HAP-1 (cell line): ENCODE measurements at places on chromosomes 2 and 18.

DNA sequence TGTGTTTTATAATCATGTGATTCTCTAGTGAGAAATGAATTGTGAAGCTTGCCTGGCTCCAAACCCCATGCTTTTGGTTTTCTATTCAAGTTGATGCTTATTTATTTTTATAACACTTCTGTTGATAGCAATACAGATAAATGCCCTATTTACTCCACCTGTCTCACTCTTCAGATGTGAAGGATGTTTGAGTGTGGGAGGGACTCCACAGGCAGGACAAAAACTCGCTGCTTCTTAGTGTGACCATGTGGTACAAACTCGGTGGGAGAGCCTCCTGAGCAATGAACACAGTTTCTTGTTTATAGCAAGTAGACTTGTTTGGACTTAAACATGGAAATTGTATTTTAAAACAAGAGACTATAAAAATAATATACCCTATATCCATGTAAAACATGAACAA is 219.7 kb downstream of the GULP1 start:
- no peak for DNase-seq

DNA sequence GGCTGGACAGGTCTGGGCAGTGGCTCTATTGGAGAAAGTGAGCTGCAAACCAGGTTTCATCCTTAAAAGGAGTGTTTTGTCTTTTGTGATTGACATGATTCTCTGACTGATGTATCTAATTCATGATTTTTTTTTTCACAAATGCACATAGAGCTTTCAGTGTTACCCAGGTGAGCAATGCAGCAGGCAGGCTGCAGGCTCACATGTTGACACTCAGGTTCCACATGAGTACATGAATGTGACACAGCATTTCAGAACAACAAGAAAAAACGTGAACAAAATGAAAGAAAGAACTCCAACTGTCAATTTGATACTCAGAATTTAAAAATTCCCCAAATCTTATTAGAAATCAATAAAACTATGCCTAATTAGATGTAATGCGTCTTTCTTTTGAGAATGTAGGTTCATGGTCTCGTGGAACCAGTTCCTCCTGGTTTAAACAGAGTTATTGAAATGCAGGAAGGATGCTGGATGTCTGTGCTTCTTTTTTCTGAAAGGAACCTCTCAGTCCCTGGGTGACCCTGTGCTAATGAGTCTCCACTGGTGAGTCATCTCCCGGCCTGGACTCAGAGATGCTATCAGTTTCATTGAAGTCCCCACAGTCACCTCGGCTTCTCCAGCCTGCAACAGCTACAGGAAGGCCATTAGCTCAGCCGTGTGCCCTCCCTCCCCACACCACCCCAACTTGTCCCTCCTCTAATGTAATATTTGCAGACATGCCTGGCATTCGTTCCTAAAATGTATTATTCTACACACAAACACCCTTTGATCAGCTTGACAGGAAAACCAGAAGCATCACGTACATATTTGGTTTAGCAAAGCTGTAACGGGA is 430.4 kb downstream of the LPIN1 start:
- DNase-seq: no peak

GRCh38 chr2:240926516-240927389 is 20.6 kb downstream of the CROCC2 start:
- DNase-seq: no peak

- no peak for DNase-seq
Measured at GRCh38 chr2:10355471-10356438, 53.1 kb downstream of the HPCAL1 start.

DNA sequence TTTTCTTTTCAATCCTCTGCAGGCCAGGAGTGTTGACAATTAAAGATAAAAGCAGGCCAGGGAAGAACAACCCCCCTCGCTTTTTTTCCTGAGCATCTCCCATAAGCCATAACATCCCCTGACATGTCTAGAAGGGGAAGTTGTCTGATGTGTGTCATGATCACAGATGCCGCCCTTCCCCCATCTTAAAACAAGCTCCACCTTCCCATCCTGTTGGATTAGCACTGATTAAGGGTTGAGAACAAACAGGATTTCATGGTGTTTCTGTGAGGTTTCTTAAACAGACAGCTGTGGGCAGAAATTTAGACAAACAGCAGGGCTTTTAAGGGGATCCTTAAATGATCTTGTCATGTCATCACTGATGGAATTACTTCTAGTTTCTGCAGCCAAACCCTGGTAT is 59.4 kb upstream of the UPP2 start:
- DNase-seq: no peak

DNA sequence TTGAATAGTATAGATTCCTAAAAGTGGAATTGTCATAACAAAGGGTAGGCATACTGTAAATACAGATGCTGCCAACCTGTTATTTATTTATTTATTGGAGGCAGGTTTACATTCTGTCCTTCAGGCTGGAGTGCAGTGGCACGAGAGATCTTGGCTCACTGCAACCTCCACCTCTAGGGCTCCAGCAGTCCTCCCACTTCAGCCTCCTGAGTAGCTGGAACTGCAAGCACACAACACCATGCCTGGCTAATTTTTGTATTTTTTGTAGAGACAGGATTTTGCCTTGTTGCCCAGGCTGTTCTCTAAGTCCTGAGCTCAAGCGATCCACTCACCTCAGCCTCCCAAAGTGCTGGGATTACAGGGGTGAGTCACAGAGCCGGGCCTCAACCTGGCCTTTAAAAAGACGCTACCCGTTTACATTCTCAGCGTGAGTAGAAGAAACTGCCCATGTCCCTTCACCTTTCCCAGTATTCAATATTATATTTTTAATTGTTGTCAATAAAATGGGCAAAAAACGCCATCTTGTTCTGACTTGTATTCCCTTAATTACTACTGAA is 3.0 kb upstream of the ROCK2 start:
- DNase-seq: no peak

- DNase-seq: no peak
Measured at GRCh38 chr18:77512152-77512551, 262.5 kb downstream of the GALR1 start.

GRCh38 chr2:189549449-189549832 is 31.1 kb downstream of the SLC40A1 start:
- no peak for DNase-seq

- no peak for DNase-seq
Measured at GRCh38 chr2:239821694-239822075, 203.5 kb downstream of the NDUFA10 start.

DNA sequence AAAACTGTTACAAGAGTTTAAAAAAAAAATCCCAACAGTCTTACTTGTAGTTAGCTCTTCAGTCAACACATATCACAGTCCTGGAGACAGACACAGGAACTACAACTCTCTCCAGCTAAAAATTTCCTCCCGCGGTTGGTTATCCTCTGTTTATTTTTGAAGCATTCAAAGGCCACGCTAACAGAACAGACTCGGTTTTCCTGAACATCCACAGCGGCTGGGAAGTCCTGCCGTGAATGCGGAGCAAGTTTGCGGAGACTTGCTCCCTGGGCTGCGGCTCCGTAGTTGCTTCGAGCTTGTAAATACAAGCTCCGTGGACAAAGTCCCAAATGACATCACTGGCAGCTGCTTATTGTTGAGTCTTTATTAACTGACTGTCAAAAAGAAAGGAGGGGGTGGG is at the start of gene NCKAP5:
Gene NCKAP5, minus strand, starts transcription at position 292 of the 400 bp plus-strand sequence. CDS start 50,937 bp downstream, outside the sequence.
- peak; percentile 13 for DNase-seq

- DNase-seq: no peak
Measured at GRCh38 chr2:8216397-8216796, 465.5 kb upstream of the ID2 start.

DNA sequence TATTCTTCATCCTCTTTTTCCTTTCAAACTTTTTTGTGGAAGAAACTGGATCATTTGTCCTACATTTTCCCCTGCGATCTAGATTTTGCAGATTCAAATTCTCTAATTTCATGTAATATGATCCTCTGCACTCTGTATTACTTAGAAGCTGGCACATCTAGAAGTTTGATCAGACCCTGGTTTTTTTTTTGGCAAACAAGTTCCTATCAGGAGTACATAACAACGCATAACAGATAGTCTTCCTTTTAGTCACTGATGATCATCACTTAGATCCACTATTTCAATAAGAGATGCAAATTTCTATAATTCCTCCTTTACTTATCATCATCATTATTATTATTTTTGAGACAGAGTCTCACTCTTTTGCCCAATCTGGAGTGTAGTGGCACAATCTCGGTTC is 117.1 kb downstream of the CDH2 start:
- DNase-seq: no peak

DNA sequence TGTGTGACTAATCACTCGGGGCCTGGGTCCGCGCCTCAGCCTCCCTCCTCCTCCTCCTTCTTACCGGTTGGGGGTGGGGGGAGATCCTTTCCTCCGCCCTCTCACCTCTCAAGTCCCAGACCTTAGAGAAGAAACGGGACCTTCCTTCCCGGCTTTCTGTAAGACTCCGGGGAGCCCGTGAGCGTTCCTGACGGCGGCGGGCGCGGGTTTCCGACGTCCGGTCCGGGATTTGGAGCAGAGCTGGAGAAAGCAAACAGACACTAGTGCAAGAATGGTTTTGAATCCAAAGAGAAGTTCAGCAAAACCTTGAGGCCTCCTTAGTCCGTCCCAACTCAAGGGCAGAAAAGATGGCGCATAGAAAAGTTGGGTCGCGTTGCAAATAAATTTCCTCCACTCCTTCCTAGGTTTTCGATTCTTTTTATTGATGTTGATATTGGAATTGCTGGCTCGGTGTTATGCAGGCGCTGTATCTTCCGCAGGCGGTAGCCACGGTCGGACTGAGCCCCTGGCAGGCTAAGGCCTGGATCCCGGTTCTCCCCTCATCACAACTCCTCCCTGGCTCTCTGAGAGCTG is 2.0 kb downstream of the DLX1 start:
- DNase-seq: no peak

DNA sequence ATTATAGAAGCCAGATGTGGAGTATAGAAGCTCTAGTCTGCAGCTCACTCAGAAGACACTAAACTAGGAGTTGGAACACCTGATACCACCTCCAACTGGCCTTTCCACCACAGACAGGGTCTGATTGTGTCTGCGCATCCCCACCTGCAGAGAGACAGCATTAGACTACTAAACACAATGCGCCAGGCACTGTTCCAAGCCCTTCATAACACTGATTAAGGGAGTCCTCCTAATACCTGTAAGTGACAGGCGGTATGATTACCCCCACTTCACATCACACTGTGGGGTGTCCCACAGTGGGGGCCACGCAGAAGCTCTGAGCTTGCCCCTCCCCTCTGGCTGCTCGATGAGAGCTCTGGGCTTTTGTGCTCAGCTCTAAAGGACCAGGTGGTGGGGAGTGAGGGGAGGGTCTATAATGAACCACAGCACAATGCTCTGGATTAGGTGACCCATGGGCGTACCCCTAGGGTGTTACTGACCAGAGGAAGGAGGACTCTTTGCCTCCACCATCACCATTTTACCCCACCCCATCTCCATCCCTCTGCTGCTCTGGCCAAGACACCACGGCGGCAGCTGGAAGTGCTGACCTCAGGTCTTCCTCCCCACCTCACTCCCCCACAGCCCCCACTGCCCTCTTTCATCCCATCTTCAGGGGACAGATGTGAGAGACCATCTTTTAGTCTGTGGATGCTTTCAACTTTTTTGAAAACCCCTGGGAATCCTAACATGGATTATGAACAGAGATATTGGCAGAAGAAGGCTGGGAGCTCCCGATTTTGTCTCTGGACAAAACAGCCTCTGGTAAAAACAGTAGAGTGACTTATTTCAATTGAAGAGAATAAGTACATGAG is 145.1 kb downstream of the GFPT1 start:
- no peak for DNase-seq

DNA sequence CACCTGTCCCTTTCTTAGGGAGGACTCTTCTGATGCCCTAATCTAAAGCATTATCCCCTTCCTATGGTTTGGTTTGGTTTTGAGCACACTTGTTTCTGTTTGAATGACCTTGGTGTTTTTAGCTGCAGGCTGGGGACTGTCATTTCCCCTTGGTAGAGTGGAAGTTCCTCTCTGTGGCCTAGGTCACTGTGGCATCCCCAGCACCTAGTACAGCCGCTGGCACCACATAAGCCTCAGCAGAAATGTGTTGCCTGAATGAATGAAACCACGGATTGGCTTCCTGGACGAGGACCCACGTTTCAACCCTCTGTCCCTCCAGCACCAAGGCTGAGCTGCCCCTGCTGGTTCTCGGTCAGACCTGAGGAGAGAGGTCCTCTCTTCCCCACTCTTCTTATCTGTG is 159.9 kb downstream of the CTIF start:
- DNase-seq: no peak

GRCh38 chr18:13582178-13582670 is 144.1 kb downstream of the FAM210A start:
- no peak for DNase-seq

- no peak for DNase-seq
Measured at GRCh38 chr18:45688833-45689232, 35.1 kb upstream of the SLC14A1 start.

DNA sequence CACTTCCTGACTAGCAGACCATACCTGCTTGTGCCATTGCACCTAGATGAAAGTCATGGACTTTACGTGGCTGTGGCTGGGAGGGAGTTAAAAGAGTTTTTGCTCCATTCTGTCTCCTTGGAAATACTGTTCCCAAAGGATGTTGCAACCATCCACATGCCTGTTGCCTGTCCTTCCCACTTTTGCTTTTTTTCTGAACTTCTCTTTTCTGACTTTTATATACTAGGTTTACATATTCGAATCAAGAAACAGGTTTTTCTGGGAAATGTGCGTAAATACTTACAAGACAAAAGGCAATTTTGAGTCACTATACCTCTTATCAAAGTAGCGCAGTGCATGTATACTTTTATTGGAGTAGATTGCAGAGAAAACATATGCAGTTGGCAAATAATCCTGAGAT is 244.8 kb downstream of the PRKCE start:
- DNase-seq: no peak

DNA sequence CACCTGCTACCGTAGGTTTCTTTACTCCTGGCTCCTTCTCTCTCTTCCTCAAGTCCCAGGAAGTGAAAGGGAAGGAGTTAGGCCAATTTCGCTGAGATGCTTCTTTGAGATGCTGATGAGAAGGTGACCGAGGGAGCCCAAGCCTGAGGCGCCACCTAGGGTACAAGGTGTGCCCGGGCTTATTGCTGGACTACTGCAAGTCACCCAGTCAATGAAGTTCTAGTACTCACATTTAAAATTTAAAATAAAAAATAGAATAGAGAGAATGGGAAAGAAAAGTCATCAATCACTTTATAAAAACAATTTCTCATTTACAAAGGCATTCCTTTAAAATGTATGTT is 45.3 kb downstream of the ACAA2 start:
- DNase-seq: peak; percentile 50

DNA sequence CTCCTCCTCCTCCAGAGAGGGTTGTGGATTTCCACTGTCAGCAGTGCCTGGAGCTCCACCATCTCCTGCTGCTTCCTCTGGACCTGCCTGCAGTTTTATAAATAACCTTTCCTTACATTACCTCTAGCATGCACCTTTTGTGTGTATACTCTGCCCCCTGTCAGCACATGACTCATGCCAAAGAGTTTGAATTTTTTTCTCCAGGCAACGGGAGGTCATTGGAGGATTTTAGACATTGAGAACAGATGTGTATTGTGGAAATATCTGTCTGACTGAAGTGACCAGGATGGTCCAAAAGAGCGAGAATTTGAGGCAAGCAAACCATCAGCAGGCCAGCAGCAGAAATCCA is 31.7 kb downstream of the IL37 start:
- DNase-seq: no peak

- DNase-seq: no peak
Measured at GRCh38 chr2:8138923-8139667, 542.8 kb upstream of the ID2 start.
